ENCODE measurements at places on chromosomes 16 and 17. TPM values are rescaled to one million over a fixed set of nuclear protein-coding genes. Genes with fewer than 3 reads are reported as not detected.
A peak's percentile ranks its signal among the peaks of the same experiment; 100 is the strongest.

GRCh38 chr17:65061646-65062045 lies 5.1 kb upstream of the GNA13 start:
- ATAC-seq: no peak

Gene NTN3
- 3.8 TPM for total RNA-seq

Gene PRDM7
- 0.21 TPM for total RNA-seq

Gene SLC5A11
- 0.47 TPM for total RNA-seq

Gene TEKT3
- total RNA-seq: not detected

- ATAC-seq: no peak
Observed at GRCh38 chr16:78249832-78250231, 150.4 kb downstream of the WWOX start.

- no peak for ATAC-seq
Observed at GRCh38 chr17:44466339-44466738, 36.9 kb downstream of the GPATCH8 start.

Gene TP53TG3F
- total RNA-seq: not detected

GRCh38 chr16:73248316-73248715 lies 200.4 kb upstream of the ZFHX3 start:
- ATAC-seq: no peak

DNA sequence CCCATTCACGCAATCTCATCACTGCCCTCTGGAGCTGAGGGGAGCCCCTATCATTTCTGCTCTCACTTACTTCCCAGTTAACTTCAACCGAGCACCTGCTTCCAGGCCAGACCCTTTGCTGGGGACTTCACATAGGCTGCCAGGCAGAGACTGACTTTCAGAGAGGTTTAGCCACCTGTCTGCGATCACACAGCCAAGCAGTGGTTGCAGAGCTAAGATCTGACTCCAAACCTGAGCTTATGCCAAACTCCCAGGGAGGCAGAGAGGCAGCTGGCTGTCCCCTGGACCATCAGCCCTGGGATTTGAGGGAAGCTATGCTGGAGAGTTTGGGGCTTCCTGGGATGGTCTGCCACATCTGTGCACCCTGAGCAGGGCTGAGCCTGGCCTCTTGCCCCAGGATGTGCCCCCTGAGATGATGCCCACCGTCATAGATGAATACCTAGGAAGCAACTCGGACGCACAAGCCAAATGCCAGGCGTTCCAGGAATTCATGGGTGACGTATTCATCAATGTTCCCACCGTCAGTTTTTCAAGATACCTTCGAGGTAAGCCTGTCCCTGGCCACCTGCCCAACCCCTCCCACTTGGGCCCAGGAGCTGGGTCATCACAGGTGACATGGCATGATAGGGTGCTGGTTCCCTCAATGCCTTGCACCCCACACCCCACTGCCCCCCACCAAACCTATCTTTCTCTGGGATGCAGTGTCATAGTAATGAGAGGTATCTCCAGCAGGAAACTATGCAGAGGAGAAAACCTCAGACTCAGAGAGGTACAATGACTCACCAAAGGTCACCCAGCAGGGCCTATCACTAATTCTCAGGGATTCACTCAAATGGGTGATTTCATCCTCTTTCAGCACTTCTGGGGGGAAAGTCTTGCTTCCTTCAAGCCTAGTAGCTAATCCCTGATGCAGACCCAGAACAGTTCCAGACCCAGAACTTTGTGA lies 10.0 kb downstream of the CES3 start:
- ATAC-seq: no peak

- ATAC-seq: no peak
Observed at GRCh38 chr17:82948081-82948511, 108.3 kb upstream of the ZNF750 start.

DNA sequence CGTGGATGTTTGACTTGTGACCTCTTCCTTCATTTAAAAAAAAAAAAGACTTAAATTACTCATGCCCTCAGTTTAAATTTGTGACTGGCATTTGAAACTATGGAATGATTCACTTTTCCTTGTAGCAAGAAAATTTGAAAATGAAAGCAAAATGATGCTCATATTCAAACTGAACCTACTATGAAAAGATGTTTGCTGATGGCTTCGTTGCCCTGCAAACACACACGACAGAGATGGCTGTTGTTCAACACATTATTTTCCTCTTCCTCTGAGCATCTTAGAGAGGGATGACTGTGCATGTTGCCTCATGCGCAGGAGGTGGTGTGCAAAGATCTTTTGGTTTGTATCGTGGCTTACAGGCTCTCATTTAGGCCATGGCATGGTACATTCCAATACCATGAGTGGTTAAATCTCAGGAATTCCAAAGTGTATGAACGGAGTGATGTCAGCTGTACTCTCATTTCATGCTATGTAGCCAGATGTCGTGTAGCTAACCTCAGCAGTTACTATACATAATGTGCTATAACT lies 164.5 kb downstream of the PRKCA start:
- peak; percentile 79 for ATAC-seq

- ATAC-seq: no peak
Observed at GRCh38 chr17:68238871-68239253, 9.0 kb upstream of the AMZ2 start.

DNA sequence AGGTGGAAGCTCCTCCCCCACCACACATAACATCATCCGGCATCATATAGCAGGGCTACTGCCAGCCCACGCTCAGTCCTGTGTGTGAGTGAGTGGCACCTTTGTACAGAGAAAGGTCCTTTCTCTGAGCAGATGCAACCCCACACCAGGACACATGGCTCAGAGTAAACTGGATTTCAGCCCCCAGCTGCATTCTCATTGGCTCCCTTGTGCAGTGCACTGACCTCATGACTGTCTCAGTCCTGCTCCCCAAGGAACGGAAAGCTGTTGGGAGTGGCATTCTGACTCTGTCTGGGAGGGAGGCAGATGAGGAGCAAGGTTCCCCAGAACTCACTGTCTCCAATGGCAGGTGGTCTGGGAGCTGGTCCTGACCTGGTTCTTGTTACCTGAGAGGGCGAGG lies 244.1 kb downstream of the PHKB start:
- ATAC-seq: peak; percentile 59

DNA sequence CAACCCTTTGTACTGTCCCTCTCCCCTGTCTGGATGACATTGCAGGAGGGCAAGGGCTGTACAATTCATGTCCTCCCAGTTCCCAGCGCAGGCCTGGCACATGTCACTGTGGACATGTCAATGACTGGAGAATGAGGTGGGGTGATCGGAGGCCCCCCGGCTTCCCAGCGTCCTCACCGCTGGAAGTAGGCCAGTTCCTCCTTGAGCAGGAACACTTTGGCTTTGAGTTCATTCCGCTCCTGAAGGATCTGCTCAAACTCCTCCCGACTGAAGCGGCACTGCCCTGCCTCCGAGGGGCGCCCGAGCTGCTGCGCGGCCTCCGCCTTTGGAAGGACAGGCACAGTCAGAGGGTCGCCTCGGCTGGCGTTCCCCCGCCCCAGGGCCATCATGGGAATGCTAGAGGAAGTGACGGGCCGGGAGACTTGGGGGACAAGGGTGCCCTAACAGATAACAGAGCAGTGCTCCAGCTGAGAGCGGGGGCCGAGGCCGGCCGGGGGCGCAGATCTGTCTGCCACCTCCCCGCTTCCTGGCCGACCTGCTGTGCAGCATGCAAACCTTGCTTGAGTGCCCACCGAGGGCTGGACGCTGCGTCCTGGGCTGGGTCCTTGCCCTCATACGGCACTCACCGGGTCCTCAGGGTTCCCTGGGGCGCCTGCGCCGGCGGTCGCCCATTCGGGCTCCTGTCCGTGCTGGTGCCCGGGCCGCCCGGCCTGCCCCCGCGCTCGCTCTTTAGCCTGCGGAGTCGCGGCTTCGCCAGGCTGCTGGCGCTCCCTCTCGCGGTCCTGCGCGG lies 1.3 kb downstream of the RILP start:
- peak; percentile 5 for ATAC-seq

DNA sequence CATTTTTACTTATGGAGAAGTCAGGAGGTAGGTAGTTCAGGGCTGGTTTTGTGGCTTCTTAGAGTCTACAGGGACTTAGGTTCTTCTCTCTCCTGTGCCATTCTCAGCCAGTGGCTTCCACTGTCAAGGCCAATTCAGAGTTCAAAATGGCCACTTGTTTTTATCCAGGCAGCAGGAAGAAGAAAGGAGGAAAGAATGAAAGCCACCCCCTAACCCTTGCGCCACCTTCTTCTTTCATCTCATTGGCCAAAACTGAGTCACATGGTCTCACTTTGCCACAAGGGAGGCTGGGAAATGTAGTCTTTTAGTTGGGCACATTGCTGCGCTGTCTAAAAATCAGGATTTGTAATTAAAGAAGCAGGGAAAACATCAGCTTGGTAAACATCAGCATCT lies 60.8 kb upstream of the MED9 start:
- ATAC-seq: peak; percentile 78

GRCh38 chr17:49976163-49976827 lies 7.3 kb downstream of the DLX4 start:
- no peak for ATAC-seq

GRCh38 chr16:4315186-4316107 lies at the start of gene GLIS2:
Gene GLIS2, plus strand, starts transcription at chr16:4316067. Its CDS starts 16,214 bp downstream, at chr16:4332281.
- peak; percentile 64 for ATAC-seq

Gene CHRNE
- total RNA-seq: 0.41 TPM

GRCh38 chr17:72693151-72693878 lies 399.2 kb downstream of the SLC39A11 start:
- no peak for ATAC-seq

- peak; percentile 59 for ATAC-seq
Observed at GRCh38 chr17:7351665-7352502, at the start of gene KCTD11. Gene KCTD11, plus strand, starts transcription at chr17:7352162.

DNA sequence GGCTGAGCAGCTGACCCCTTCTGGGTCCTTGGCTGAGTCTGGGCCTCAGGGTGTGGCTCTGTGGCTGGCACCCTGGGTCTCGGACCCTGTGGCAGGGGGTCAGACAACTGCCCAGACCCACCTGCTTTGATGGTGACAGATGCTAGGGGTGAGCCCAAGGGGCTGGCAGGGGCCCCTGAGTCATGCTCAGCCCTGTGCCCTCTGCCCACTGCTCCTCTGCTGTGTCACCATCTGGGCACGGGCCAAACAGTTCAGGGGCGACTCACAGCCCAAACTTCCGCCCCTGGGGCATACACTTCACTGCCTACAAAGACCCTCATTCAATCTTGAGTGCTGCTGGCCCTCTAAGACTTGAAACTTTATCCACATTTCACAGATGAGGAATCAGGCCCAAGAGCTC lies 5.7 kb downstream of the ADGRG1 start:
- no peak for ATAC-seq

- no peak for ATAC-seq
Observed at GRCh38 chr17:76495663-76496400, 5.4 kb downstream of the RHBDF2 start.

GRCh38 chr16:52076801-52077201 lies 470.1 kb downstream of the TOX3 start:
- ATAC-seq: no peak

GRCh38 chr17:6070913-6071511 lies 833 bp downstream of the WSCD1 start:
- ATAC-seq: no peak

Gene FMNL1
- 3.2 TPM for total RNA-seq

DNA sequence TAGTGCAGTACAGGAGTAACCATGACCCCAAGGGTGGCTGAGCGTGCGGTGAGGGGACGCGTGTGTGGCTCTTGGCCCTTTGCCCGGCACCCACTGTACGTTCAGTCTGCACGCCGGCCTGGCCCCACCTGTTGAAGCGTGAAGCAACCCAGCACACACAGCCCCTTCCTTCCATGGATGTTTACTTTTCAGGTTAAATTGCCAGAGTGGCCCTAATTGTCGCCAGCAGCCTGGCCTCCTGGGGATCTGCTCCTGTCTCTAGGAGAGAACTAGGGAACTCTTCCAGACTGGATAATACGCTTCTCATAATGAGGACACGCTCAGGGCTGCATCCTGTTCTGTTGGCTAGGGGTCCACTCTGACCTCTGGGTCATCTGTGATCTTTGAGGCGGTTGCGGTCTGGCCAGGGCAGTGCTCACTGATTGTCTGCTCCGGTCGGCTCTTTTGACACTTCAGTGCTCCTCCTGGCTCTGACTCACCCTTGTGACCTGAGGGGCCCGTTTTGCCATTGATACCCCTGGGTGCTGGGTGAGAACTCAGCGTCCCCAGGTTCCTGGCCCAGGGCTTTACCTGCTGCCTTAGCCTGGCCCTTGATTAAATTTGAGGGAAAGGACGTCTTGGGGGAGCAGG lies 27.7 kb downstream of the TPSG1 start:
- no peak for ATAC-seq

DNA sequence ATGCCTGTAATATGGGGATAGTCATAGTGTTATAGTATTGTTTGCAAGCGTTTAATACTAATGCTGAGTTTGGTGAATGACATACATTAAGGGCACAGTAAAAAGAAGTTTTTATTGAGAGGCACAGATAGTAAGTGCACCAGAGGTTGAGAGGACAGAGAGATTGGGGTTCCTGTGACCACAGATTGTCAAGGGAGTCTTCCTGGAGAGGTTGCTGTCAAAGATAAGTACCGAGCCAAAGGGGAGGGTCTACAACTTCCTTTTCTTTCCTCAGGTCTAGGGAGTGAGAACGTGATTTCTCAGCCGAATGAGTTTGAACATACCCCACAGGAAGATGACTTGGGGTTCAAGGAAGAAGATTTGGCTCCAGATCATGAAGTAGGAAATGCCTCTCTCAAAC lies 1.8 kb downstream of the ZNF48 start:
- no peak for ATAC-seq

Gene SLC13A5
- 0.07 TPM for total RNA-seq

Gene C17orf113
- total RNA-seq: 2.5 TPM

Gene IRX6
- 3.0 TPM for total RNA-seq

GRCh38 chr16:17724242-17724898 lies 253.6 kb upstream of the XYLT1 start:
- ATAC-seq: peak; percentile 45

Gene SPATA32
- total RNA-seq: 0.73 TPM

DNA sequence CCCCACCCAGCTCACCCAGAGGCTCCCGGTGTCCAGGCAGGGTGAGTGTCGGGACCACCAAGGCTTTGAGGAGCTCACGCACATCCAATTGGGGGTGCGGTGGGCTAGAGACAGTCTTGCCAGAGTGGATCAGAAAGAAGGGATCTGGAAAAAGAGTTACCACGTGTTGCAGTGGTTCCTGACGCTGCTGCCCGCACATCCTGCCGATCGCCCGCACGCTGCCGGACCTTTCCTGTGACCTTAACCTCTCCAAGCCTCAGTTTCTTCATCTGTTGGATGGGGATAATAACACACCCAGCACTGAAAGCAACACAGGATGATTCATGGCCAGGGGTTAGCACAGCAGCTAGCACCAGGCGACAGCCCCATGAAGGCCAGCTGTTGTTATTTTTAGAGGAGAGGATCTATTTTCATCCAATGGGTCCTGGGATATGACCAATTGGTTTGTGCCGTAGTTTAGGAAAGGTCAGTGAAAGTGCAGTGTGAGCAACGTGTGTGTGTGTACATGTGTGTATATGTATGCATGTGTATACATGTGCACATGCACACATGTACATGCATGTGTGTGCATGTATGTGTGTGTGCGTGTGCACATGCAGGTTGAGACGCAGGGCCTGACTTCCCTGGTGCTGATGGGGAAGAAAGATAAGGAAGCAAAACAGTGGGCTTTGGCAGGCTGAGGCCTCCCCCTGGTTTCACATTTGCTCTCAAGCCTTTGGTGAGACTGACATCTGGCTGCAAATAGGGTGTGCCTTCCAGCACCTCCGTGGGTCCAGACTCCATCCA lies 2.5 kb downstream of the ITGAX start:
- ATAC-seq: no peak

Gene METTL26
- 79.4 TPM for total RNA-seq

Gene IL17C
- 0.97 TPM for total RNA-seq

Gene ARHGDIG
- total RNA-seq: 18.3 TPM

Gene CBX2
- total RNA-seq: 42.7 TPM
